GM03348 (cell line): ENCODE measurements at places on chromosomes 1 and 21.
A peak's percentile ranks its signal among the peaks of the same experiment; 100 is the strongest.

GRCh38 chr1:67431156-67431765 lies 1.1 kb upstream of the SERBP1 start:
- DNase-seq, result no peak

- DNase-seq, result no peak
Observed at GRCh38 chr1:174230399-174230798, 71.1 kb downstream of the RABGAP1L start.

- no peak for DNase-seq
Observed at GRCh38 chr1:49694251-49694827, 329.4 kb downstream of the AGBL4 start.

GRCh38 chr1:38502758-38503157 lies 356.8 kb downstream of the RRAGC start:
- DNase-seq, result no peak

DNA sequence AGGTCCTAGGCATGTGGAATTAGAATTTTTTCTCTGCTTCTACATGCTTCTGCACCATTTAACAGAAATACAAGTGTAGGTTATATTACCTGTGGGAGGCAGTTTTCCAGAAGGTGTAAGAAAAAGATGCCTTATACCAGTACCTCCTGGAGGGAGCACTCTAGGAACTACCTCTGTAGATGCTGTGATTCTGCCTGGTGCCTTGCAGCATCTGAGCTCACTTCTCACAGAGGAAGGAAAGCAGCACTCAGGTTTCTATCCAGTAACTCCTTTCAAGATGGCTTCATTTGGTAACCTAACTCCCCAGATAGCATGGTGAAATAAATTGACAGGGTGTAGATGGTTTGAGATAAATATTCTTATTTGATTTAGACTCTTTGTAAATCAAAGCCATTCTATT lies 50.3 kb downstream of the GIPC2 start:
- DNase-seq, result no peak

GRCh38 chr21:32713726-32714125 lies 14.1 kb downstream of the SYNJ1 start:
- DNase-seq, result no peak

GRCh38 chr1:203059485-203059884 lies 26.3 kb downstream of the MYOG start:
- DNase-seq, result no peak

- no peak for DNase-seq
Observed at GRCh38 chr1:94504601-94505000, 37.0 kb downstream of the F3 start.

- no peak for DNase-seq
Observed at GRCh38 chr1:151935154-151935553, 25.8 kb upstream of the THEM4 start.

DNA sequence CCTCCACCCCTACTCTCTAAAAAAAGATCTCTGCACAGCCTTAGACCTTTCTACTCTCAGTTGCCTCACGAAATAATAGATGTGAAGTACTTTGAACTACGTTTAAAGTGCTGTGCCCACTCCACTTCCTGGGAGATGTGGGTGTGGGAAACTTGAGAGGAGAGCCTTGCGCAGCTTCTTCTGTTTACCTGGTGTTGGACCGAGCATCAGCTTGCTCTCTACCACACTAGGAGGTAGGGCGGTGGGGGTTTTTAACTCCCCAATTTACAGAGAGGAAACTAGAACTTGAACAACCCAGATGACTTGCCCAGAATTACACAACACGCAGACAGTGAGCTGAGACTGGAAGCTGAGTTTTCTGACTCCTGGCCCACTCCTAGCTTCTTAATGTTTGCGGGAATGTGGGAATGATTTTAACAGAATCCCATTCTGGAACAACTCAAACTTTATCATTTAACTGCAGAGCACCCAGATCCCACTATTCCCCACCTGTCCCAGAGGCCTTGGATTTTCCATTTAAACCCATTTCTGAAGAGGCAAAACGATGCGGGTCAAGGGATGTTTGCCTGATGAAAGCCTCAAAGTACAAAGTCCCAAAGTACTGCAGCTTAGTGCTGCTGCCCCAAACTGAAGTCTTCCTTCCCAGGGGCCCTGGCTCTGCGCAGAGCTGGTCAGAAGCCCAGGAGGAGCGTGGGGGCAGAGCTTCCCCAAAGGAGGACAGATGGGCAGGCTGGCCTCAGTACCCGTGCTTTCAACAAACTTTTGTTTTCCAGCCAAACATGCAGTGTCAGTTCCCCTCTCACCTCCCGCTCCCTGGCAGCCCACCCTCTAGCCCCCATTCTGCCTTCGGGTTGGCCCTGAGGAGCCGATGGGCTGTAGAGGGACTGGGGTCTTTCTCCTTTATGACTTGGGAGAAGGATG lies 19.0 kb downstream of the BTG2 start:
- no peak for DNase-seq

GRCh38 chr1:9100471-9101043 lies 28.3 kb downstream of the GPR157 start:
- DNase-seq, result no peak

GRCh38 chr1:64046243-64046642 lies 157.2 kb upstream of the UBE2U start:
- DNase-seq, result no peak

DNA sequence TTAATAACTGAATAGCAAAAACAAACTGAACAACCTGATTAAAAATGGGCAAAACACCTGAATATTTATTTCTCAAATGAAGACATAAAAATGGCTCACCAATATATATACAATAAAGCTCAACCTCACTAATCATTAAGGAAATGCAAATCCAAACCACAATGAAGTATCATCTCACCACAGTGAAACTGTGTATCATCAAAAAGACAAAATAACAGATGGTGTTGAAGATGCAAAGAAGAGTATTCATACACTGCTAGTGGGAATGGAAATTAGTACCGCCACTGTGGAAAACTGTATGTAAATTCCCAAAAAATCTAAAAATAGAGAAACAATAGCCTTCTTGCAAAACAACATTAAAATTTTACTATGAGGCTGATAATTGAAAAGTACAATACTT lies 1660.1 kb upstream of the B3GALT2 start:
- no peak for DNase-seq

GRCh38 chr1:11340233-11340632 lies 67.2 kb downstream of the UBIAD1 start:
- DNase-seq, result no peak

DNA sequence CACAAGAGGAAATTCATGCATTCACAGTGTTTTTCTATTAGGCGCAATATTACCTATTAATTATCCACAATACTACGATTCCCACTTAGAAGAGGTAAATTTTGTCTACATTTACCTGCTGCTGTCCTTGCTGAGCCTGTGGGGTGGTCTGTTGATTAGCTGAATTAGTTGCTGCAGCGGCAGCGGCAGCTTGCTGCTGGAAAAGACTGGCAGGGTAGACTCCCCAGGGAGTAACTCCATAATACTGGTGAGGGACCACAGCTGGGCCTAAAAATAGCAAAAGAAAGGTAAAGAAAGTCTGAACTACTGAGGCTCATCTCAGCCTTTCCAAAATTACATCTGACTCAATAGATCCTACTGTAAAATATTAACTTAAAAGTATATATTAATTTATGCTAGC lies 66.0 kb upstream of the SDC3 start:
- DNase-seq, result no peak

DNA sequence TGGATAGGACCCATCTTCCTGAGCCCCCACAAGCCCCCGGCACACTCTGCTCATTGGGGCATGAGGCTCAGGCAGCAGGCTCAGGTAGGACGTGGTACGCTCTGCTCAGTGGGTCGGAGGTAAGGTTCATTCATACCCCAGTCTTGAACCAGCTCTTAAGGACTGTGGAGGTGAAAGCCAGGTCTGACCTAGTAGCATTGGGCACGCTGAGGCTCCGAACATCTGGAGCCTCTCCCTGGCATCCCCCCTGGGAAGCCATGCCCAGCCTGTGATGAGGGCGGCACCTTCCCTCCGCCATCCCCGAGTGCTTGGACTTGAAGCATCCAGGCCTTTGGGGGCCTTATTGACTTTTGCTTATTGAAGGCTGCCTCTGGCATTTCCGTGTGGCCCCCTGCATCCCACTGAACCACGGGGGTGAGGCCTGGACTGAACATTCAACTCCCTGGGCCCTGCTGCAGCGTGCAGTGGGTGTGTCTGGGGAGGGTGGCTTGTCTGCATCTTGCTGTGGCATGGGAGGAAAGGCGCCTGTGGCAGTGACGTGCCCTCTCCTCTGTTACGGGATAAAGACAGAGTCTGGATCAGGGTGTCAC lies 50.0 kb downstream of the FAAP20 start:
- DNase-seq, result no peak

GRCh38 chr1:241605146-241605805 lies 34.9 kb downstream of the CHML start:
- no peak for DNase-seq

DNA sequence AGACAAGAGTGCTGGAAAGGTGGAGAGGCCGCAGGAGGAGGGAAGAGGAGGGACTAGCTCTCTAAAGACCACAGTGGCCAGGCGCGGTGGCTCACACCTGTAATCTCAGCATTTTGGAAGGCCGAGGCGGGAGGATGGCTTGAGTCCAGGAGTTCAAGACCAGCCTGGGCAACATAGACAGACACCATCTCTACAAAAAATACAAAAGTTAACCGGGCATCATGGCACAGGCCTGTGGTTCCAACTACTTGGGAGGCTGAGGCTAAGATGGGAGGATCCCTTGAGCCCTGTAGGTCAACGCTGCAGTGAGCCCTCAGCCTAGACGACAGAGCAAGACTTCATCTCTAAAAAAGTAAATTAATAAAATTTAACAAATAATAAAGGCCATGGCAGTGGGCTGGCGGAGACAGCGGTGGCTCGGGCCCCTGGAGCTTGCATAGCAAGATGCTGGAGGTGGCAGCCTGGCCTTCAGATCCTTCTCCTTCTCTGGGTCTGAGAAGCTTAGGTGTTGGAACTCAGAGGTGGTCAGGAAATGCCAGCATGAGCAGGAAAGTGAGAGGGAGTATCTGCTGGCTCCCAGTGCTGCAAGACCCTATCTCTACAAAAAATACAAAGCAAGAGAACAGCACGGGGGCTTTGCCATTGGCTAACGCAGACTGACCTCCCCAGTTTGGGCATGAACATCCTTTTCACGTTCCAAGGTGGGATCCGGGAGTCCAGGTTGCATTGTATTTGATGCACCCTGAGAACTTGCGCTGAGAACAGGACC lies 10.7 kb downstream of the WNT3A start:
- DNase-seq, result no peak

- DNase-seq, result no peak
Observed at GRCh38 chr1:24606621-24607020, 36.5 kb upstream of the SRRM1 start.

GRCh38 chr1:82086739-82087138 lies 286.0 kb downstream of the ADGRL2 start:
- DNase-seq, result no peak

- DNase-seq, result no peak
Observed at GRCh38 chr1:3099861-3100260, 30.9 kb downstream of the PRDM16 start.

DNA sequence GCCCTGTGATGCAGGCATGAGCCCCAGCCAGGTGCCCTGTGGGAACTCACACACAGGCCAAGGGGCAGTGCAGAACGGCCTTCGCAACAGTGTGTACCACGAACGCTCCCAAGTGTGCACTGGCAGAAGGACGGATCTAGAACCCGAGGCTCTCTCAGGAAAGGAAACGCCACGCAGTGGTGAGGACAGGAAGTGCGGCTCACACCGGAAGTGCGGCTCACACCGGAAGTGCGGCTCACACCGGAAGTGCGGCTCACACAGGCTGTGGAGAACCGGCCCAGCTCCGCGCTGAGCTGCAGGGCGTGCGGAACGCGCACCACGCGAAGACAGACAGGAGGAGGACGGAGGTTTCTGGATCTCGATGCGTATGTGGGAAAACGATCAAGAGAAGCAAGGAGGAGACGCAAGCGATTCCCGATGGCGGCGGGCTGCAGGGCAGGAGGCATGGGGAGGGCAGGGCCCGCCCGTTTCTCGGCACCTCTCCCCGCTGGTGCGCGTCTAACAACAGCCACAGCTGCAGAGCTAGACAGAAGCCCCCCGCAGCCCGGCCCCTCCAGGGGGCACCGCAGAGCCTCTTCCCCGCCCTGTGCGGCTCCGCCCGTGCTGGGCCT lies 35.9 kb upstream of the TMEM52 start:
- no peak for DNase-seq

GRCh38 chr1:186050360-186050759 lies 316.2 kb downstream of the HMCN1 start:
- peak; percentile 5 for DNase-seq

- peak; percentile 14 for DNase-seq
Observed at GRCh38 chr1:85303440-85304162, 27.2 kb upstream of the BCL10 start.
